ENCODE measurements at places on chromosomes 7 and 10.

DNA sequence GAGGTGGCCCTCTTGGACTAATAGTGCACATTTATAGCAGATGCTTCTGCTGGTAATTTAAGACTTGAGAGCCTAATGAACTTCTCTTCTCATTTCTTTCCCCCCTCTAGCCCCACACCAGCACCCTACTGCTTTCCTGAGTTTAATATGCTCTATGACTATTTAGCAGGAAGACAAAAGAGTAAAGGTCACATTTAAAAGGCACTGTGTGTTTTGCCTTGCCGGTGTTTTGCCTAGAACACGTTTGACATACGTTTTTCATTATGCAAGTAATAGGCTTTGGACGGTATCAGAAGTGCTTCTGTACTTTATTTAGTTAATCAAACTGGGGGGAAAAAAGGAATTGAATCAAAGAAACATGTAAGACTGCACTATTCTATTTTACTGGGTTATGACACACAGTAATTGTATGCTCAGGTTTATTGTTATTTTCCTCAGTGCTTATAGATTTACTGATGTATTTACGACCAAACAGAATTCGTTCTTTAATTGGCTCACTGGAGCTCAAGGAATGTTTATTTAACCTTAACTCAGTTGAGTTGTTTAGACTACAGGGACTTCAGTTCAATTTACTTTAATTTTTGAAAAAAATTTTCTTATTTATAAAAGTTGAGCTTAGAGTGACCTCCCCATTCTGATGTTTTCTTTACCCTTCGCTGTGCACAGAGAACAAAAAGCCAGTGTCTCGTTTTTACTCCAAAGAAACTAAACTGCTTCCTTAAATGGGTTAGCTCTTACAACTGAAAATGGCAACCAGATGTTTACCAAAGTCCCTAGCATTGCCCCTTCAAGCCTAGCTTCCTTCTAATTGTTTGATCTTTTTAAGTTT lies 35.4 kb downstream of the CPED1 start:
- DNase-seq, result no peak

- DNase-seq, result no peak
Measured at GRCh38 chr10:48627984-48628609, 23.2 kb upstream of the ARHGAP22 start.

DNA sequence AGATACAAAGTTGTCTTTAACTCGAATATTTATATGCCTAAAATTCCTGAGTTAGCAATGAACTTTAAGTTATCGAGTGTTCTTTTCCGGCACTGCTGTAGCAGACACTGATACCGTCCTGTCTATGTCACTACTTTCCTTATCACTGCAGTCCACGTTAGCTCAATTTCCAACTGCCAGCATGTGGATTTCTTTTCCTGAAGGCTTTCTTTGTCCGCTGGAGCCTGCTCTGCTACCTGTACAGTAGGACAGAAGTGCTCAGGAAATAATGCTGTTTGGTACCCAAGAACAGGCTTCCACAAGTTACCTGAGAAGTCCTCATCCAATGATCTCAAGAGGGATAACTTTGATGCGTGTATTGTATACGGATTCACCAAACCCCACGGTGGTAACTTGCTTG lies 329.4 kb downstream of the NXPH1 start:
- DNase-seq, result no peak

GRCh38 chr10:54947605-54948004 lies 146.6 kb upstream of the PCDH15 start:
- no peak for DNase-seq

- DNase-seq, result no peak
Measured at GRCh38 chr10:69780077-69780476, 21.6 kb upstream of the COL13A1 start.

DNA sequence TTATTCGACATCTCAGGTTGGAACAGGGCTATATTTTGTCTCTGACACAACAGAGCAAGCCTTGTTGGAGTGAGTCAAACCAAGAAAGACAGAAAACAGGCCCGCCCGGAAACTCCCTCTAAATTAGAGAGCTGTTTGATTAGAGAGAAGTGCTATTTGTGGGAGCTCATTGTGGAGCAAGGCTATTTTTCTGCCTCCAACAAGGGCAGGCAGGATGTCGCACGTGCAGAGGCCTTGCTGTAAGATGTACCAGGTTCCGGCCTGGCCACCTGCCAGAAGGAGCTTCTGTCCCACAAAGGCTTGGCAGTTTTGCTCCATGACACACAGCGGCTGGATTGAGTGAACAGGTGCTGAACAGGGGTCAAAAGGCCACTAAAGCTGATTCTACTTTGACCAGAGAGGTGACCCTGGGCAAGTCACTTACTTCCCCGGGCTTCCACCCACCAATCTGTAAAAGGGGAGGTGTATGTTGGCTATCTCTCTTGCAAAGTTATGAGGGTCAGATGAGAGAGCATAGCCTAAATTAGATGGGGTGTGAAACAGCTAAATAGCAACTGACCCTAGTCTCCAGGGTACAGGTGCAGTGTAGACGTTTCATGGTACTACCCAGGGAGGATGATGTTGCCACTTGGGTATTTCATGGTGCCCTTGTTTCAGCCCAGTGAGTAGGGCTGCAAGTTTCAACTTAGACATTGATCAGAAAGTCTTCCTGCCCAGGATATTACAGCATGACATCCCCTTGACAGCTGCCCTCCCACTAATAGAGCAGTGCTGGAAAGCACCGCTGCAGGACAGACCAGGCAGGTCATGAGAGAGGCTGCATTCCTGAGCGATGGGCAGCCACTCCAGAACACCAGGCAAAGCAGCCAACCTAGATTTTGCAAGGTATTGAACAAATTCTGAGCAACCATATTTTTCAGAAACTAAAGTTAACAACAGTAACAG lies 62.0 kb downstream of the VSTM4 start:
- DNase-seq, result no peak

DNA sequence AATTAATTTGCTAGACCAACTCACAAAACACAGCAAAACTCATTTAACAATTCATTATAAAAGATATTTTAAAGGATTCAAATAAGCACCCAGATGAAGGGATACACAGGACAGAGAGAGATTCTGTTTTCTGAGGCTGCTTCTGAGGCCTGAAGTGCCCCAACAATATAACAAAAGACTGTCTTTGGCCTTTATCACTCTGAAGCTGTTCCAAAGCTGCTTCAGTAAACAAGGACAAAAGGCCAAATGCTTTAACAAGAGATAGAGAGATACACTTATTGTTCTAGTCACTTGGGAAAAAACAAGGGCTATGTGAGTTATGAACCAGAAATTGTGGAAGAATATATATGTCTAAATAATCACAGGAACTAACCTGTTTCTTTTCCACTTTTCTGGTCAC lies 223.7 kb downstream of the CXCL12 start:
- DNase-seq, result no peak

- DNase-seq, result no peak
Measured at GRCh38 chr7:2878306-2878705, 34.2 kb upstream of the GNA12 start.

DNA sequence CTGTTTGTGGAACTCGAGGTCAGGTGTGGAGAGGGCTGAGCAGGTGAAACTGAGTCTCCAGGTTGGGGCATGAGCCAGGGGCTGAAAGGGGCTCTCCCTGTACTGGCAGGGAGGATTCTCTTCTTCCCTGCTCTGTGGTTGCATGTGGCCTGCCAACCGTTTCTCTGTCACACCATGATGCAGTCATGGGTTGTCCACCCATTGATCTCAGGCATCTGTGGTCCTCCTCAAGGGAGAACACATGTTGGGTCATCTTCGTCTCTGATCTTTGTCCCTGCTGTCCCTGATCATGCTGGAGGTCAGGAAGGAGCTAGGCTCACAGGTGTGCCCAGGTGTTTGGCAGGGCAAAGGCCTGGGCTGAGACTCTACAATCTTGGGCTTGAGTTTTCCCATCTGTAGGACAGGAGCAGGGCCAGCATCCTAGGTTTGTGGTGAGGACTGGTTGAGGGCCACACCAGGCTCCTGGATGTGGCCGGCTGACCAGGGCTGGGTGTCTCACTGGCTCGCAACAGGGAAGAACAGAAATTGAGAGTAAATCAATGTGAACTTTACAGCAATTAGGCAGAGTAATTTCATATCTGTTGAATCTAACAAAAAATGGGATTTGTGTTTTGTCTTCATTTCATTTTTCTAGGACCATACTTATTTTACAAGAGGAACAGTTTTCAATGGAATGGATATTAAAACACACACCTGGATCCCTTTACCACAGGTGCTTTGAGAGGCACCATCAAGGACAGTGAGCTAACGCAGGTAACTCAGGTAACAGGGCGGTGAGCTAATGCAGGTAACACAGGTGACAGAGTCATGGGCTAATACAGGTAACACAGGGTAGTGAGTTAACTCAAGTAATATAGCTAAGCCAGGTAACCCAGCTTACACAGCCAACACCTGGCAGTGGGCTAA lies 58.5 kb upstream of the IGFBP3 start:
- no peak for DNase-seq

DNA sequence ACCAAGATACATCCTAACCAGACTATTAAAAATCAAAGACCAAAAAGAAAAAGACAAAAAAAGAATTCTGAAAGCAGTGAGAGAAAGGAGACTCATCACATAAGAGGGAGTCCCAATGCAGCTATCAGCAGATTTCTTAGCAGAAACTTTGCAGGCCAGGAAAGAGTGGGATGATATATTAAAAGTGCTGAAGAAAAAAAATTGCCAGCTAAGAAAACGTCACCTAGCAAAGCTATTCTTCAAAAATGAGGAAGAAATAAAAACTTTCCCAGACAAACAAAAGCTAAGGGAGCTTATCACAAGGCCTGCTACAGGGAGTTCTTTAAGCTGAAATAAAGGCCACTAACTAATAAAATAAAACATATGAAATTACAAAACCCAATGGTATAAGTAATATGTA lies 40.5 kb upstream of the CDK6 start:
- DNase-seq, result no peak

GRCh38 chr10:122435212-122435827 lies 19.1 kb upstream of the ARMS2 start:
- peak; percentile 54 for DNase-seq

- no peak for DNase-seq
Measured at GRCh38 chr10:86956195-86956847, 1.1 kb downstream of the MMRN2 start.

DNA sequence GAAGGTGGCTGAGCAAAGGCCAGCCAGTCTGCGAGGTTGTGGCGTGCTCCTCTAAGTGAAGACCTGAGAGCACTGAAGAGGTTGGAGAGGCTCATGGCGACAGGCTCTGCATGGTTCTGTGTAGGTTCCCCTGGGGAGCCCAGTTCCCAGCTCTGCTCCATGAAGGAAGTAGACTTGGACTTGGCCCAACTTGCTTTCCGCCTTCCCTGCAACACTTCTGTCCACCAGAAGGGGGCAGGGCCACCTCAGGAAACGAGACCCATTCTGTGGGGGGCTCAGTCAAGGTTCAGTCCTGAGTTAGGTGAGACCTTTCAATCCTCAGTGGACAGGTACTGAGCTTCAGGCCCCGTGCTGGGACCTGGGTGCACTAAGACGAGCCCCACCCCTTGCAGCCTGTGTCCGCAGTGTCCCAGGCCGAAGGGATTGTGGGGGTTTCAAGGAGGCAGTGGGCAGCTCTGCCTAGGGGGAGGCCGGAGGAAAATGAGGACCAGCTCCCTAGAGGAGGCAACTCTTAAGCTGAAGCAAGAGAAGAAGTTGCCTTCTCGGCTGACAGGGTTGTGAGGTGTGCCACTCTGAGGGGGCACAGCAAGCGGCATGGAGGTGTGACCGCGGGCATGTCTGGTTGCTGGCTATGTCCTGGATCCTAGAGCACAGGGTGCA lies 15.0 kb upstream of the PCBD1 start:
- no peak for DNase-seq

- DNase-seq, result no peak
Measured at GRCh38 chr7:106592282-106593027, 68.5 kb downstream of the CCDC71L start.

DNA sequence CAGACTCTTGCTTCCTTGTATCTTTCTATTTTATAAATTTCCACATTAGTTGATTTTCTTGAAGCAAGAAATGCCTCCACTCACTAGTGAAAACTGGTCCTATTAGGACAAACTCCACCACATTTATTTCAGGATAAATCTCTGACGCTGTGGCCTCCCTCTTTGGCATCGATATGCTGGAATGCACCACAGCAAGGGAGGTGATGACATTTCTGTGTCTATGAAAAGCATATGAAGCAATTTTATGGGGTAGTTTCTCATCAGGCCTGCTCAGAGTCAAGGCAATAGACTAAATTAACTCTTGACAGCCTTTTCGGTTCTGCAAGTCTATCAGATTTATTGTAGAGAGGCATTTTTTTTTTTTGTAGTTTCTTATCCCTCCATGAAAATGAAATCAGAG lies 304.4 kb downstream of the ZEB1 start:
- no peak for DNase-seq

DNA sequence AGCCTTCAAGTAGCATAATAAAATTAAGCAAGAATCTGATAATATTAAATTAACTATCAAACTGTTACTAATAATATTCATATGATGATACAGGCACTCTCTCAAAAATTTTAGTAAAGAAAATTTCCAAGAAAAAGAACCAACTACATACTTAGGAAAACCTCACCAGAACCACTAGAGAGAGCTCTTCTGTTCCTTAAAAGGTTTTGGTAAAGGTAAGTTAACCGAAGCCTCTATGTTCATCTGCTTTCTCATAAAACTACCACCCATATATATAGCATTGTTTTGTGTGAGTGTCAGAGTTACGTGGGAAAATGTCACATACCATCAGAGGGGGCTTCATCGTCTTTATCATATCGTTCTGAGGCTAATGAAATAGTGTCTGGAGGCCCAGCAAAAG lies 20.7 kb downstream of the SKAP2 start:
- no peak for DNase-seq

DNA sequence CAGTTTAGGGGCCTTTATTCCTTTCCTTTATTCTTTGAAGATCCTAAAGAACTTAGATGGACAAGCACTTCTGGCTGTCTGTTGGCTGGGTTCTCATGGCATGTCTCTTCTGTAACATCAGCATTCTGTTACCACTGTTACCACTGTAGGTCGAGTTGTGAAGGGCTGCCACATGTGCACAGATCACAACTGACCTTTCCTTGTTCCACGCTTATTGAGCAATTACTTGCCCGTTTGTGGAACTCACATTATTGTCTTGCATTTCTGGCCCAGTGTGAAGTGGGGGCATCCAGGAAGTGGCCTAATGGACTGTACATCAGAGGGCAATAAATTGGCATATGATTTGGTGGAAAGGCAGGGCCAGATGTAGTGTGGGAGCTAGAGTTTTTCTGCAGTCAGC lies 23.7 kb downstream of the GBF1 start:
- DNase-seq, result no peak

GRCh38 chr7:646951-647350 lies 79.5 kb upstream of the DNAAF5 start:
- DNase-seq, result no peak

DNA sequence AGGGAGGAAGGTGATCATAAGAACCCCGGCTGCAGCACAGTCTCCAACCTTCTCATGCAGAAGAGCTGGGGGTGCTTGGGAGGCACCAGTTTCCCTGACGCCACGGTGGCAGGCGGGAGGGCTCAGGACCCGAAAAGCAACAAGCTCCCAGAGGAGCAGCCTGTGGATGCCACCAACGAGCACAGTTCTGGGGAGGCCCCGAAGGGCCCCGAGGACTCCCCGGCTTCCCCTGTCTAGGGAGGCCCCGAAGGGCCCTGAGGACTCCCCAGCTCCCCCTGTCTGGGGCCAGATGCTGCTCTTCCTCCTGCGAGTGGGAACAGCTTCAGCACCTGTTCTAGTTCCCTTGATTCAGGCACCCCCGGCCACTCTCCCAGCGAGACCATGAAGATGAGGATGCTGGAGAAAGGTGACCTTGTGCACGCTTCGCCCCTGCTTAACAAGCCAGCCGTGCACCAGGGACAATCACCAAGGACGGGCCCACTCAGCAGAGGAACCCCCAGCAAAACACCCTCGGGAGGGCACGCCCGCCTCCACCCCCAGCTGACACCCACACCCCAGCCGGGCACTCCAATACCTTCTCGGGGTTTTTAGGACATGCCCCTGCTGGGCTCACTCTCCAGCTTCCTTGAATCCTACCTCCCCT lies 112.5 kb downstream of the PTPRN2 start:
- no peak for DNase-seq
